Stimulated activated CD4-positive, alpha-beta T cell treated with anti-CD3 and anti-CD28 coated beads, TNF-alpha, amount 100 ng/mL, for 48 hours (primary cell): ENCODE measurements at places on chromosomes 1 and 21.

- DNase-seq: no peak
Observed at GRCh38 chr1:202645097-202645476, 65.2 kb downstream of the SYT2 start.

GRCh38 chr21:38206646-38207045, 50.1 kb upstream of the KCNJ15 start:
- no peak for DNase-seq

DNA sequence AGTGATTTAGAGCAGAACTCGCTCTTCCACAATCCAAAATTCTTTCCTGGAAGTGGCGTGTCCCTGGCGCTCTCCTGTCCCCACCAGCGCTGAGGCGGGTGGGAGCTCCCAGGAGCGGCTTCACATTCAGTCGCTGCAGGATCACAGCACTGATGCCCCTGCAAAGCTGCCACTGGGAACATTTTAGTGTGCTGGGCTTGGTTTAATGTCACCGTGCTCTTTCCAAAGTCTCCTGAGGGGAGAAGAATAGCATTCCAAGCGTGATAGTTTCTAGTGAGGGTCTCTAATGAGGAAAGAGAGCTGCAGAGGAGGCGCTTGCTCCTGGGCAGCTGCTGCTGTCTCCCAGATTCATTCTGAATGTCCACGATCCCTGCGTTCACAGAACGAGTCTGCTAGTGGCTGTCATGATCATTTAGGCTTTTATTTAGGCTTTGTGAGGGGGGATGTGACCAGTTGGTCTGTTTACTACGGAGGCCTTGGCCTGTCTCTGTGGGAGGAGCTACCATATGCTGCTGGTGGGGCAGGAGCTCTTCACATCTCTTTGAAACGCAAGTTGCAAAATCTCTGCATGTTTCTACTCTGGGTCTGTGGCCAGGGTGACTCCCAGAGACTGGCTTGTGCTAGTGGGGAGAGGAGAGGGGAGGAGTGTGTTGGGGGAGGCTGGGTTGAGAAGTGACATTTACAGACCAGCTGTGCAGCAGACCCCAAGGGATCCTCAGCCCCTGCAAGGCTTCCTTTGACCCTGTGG, 23.4 kb downstream of the OLFML3 start:
- DNase-seq: no peak

DNA sequence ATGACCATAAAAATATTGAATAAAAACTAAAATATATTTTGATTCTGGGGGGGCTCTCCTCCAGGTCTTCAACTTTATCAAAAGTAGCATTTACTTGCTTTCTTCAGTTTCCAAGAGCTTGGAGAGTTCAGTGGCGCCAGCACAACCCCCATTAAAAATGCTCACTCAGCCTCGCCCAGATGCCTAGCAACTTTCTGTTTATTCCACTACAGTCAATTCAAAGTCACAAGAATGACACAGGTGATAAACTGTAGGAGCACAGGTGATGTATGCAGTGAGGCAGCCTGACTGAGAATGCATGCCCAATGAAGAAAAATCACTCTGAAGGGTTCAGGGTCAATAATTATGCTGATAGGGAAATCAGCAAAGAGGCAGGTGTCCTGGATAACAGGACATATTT, 159.4 kb upstream of the ATP1B1 start:
- DNase-seq: no peak

DNA sequence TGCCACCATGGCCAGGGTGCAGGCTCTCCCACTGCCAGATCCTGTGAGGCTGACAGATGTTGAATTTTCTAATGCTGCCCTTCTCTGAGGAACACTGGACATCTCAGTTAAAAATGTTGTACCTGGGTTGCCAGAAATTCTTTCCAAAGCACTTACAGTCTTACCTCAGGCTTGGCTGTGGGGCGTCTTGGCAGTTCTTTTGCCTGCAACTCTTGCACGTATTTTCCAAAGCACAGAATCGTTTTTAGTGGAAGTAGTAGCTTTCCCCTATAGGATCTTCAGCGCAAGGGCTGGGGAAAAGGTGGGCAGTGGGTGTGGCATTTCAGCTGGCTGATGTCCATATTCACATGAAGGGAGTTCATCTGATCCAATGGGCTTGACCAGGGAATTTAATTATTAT, 53.9 kb downstream of the EDN2 start:
- no peak for DNase-seq

GRCh38 chr1:41863718-41864117, 55.0 kb downstream of the HIVEP3 start:
- DNase-seq: no peak

GRCh38 chr1:165696625-165697100, 1.7 kb downstream of the ALDH9A1 start:
- no peak for DNase-seq

- DNase-seq: no peak
Observed at GRCh38 chr1:101257500-101258325, 20.9 kb downstream of the S1PR1 start.

- no peak for DNase-seq
Observed at GRCh38 chr1:178772952-178773351, 47.9 kb downstream of the RALGPS2 start.

DNA sequence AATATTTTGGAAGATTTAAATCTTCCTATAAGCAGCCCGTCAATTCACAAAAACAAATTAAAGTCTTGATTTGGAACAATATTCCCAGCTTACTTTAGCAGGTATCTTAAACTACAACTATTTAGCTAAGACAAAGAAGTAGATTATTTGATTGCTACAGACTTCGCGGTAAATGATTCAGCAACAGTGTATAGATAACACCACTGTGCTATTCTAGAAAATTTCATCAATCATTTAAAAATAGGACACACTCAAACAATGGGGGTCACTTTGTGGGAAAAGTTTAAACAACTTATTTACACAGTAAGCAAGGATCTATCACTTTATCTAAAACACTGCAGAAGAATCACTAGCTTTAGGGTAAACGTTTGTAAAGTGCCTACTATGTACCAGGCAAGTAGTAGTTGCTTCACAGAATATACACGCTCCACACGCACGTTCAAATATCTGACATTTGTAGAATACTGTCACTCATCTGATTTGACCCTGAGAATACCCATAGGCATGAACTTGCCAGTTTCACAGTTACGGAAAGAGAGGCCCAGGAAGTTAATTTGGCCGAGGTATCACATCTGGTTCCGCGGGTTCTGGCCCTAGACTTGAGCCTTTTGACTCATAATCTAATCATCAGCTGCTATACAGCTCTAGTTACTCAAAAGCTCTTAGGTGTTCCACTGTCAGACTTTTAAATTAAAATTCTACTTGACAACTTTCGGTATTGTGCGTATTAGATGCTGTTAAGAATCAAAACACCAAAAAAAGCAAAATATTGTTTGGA, 876 bp downstream of the DENND2C start:
- DNase-seq: no peak

GRCh38 chr1:42964044-42964812, 5.6 kb upstream of the SLC2A1 start:
- no peak for DNase-seq

DNA sequence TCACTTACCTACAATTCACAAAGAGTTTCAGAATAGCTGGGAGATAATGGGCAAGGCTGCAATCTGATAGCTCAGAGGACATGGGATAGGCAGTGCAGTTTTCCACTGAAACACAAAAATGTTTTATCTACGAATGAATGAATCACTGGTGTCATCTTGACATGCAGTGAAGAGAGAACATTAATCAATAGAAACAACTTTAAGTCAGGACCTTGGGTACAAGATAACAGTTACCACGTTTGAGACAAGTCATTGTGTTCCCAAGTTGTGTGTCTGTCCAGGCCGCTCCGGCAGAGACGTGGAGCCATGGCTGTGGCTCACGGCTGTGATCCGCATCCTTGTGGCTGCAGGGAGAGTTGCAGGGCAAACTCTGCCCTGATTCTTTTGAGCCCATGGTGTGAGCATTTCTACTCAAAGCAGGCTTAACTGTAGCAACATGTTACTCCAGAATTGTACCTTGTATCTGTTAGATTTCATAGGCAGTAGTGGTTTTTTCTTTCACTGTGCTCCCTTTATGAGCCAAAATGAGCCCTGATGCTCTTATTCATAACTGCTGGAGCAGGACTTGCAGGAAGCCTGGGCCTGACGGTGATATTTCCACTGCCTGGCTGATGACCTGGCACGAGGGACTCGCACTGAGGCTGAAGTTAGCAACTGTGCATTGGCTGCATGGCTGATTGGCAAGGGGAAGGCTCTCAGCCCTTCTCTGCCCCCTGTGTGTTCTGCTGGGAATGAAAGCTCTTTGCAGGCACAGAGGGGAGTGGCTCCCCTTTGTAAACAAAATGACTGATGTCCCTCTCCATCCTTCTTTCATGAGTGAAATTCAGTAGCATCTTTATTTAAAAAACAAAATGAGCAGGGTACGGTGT, 465.2 kb downstream of the AJAP1 start:
- DNase-seq: no peak

DNA sequence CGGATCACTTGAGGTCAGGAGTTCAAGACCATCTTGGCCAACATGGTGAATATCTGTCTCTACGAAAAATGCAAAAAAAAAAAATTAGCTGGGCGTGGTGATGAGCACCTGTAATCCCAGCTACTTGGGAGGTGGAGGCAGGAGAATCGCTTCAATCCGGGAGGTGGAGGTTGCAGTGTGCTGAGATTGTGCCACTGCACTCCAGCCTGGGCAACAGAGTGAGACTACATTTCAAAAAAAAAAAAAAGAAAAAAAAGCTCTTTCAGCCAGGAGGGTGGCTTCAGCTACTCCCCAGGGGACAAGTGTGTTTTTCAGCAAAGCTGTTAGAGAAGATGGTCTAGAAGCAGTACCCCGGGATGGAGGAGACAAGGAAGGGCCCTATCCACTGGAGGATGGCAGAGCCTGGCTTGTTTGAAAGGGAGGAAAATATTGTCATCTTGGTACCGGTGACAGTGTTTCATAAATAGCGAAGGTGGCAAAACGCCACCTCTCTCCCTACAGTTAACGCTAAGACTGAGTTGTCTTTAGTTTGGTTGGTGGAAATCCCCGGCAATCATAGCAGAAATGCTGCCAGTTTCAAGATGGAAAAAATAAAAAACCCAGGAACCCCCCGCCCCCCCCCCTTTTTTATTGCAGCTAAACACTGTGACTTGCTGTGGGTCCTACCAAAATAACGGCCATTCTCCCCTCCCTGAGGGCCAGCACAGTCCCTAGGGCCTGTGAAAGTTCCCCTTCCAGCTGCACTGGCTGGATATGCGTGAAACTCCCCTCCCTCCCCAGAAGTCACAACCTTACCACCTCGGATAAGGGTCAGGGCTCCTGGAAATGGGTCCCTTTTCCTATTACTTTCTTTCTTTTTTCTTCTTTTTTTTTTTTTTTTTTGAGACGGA, 3.5 kb downstream of the PIK3CD start:
- no peak for DNase-seq

GRCh38 chr21:18443701-18444100, 40.1 kb upstream of the TMPRSS15 start:
- DNase-seq: no peak

DNA sequence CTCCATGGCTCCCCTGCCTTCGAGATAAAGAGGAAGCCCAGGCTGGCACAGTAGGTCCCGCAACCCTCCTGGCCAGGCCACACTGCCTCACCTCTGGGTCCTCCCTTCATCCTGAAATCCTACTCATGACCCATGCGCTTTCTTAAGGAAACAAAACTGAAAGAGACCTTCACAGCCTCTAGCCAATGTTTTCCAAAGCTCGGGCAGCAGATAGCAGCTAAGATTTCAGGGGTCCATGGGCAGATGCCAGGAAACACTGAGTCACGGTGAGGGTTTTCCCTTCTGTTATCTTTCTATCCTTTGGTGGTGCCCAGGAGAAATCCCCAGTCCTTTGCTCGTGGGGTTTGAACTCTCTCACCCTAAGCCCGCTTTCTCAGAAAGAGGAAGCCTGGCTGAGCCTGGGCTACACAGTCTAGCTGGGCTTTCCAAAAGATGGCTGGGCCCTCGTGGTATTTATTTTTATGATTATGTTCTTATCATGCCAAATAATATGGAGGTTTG, 26.6 kb downstream of the TTC39A start:
- no peak for DNase-seq

DNA sequence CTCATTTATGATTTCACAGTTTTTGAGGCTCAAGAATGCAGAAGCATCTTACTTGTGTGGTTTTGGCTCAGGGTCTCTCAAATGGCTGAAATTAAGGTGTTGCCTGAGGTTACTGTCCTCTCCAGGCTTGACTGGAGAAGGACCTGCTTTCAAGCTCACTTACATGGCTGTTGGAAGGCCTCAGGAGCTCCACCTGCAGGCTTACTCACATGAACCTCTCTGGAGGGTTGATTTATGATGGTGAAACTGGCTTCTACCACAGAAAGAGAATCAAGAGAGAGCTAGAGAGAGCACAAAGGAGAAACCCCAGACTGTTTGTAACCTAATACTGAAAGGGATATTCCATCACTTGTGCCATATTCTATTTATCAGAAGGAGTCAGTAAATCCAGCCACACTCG, 6.2 kb upstream of the KCNK2 start:
- no peak for DNase-seq

DNA sequence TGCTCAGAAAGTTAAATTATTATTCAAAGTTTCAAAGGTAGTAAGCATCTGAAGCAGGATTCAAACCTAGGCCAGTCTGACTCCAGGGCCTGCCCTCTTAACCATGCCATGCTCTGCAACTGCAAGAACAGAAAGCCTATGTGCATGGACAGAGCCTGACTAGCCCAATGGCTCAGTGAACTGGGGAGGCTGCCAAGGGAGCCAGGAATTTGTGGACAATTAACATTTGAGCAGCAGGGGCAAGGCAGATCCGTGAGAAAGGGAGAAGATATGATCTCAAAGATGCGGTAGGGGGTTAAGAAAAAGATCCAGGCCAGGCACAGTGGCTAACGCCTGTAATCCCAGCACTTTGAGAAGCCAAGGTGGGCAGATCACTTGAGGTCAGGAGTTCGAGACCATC, 6.5 kb upstream of the ATP1A4 start:
- no peak for DNase-seq

GRCh38 chr1:194256010-194256409, 1069.6 kb upstream of the B3GALT2 start:
- DNase-seq: no peak
